ENCODE measurements at places on chromosomes 16 and 17.

GRCh38 chr17:28487881-28488532 is 14.6 kb downstream of the SLC13A2 start:
- DNase-seq, result no peak

DNA sequence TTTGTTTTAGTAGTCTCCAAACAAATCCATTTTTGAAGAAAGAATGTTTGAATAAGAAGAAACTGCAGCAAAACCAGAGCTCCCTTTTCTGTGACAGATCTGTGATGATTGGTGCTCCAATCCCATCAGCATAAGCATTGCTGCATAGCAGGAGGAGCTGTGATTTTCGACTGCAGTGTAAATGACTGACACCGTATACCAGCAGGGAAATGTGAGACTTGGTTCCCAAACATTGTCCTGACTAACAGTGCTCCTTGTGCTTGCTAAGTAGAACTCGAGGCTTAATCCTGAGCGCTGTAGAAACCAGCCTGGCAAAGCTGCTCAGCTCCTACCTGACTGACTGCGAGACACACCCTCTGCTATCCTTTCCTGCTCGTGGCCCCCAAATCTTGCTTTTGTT is 57.2 kb downstream of the NUP93 start:
- no peak for DNase-seq

GRCh38 chr16:72244853-72245252 is 72.9 kb upstream of the PMFBP1 start:
- DNase-seq, result no peak

GRCh38 chr17:80725517-80725916 is 180.9 kb downstream of the RPTOR start:
- no peak for DNase-seq

DNA sequence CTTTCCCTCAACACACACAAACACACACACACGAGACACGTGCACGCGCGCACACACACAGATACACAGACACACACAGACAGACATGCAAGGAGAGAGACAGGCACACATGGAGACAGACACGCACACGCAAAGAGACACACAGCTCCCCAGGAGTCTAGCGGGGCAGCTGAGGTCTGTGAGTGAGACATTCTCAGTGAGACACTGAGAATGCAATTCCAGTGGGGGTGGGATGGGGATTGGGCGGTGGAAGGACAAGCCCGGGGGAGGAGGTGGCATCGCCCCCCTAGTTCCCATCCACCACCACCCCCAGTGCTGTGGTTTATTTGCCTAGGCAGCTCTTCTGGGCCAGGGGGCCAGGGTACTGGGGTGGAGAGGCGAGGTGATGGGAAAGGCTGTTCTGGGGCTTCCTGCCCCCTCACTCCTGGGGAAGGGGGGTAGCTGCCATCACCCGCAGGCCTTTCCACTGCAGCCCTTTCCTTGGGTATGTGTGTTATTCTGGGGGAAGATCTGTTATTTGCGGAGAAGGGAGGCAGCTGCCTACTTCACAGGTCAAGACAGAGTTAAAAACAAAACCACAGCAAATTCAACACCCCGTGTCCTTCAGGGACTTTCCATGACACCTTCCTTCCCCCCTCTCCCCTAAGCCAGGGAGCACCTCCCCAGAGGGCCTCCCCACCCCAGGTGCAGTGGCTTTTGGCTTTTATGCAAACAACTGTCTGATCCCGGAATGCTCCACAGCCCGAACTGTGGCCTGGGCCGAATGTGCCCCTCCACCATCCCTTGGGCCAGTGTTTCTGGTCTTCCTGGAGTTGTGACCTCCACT is 18.0 kb downstream of the GRB7 start:
- no peak for DNase-seq

GRCh38 chr17:66306446-66306845 is 4.0 kb downstream of the PRKCA start:
- DNase-seq, result no peak

GRCh38 chr16:71426880-71427615 is 14.8 kb downstream of the TLE7 start:
- DNase-seq, result no peak

Data from kidney capillary endothelial cell (primary cell).